Sciatic nerve (tissue), 2 donors: ENCODE measurements at places on chromosomes 12 and 14. TPM values are rescaled to one million over a fixed set of nuclear protein-coding genes. Genes with fewer than 3 reads are reported as not detected.

Gene LTBR
- total RNA-seq, result 99.7 TPM

Gene LRTM2
- not detected for total RNA-seq

Gene TMTC2
- 25.5 TPM for total RNA-seq

Gene IL31
- not detected for total RNA-seq

Gene OR6C3
- total RNA-seq, result not detected

Gene SLC25A47
- not detected for total RNA-seq

Gene MYO1H
- total RNA-seq, result not detected

Gene ADAM21
- total RNA-seq, result not detected

Gene DEGS2
- total RNA-seq, result 3.4 TPM

Gene KLRF1
- total RNA-seq, result 1.8 TPM

Gene USP44
- 8.0 TPM for total RNA-seq

Gene CMTM5
- total RNA-seq, result 75.3 TPM

Gene SERPINA3
- total RNA-seq, result 77.1 TPM

Gene RNASE7
- total RNA-seq, result not detected

Gene SPPL3
- 58.5 TPM for total RNA-seq

Gene NGB
- total RNA-seq, result not detected

Gene AQP2
- total RNA-seq, result not detected

Gene TMCC3
- total RNA-seq, result 24.9 TPM

DNA sequence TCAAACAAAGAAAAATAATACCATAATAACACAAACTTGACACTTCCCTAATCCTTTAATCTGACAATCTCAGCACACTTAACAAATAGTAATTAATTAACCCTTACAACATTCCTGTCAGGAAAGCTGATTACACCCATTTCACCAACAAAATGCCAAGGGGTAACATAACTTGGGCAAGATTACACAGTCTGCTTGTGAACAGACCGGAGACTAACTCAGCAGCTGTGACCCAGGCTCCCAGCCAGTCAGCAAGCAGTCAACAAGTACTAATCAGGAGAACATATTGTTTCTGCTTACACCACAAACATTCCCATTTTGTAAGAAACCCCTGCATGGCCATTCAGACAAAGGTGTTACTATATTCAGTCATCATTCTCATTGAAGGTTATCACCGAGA is 592.5 kb upstream of the FLRT2 start:
- no peak for DNase-seq

DNA sequence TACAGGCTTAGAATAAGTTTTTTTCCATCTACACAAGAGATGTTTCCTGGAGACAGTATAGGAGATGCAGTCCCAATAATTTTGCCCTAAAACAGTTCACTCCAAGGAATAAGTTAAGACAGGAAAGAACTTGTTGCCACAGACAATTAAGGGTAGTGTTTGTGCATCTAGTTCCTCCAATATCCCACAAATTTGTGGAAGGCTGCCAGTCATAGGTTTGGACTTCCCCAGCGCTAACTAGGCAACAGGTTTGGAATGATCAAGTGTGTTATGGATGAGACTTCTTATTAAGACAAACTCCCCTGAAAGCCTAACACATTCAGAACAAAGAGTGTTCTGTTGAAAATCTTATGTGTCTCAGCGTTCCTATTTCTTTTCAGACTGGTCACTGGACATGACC is 611.0 kb downstream of the CCER1 start:
- DNase-seq, result no peak

DNA sequence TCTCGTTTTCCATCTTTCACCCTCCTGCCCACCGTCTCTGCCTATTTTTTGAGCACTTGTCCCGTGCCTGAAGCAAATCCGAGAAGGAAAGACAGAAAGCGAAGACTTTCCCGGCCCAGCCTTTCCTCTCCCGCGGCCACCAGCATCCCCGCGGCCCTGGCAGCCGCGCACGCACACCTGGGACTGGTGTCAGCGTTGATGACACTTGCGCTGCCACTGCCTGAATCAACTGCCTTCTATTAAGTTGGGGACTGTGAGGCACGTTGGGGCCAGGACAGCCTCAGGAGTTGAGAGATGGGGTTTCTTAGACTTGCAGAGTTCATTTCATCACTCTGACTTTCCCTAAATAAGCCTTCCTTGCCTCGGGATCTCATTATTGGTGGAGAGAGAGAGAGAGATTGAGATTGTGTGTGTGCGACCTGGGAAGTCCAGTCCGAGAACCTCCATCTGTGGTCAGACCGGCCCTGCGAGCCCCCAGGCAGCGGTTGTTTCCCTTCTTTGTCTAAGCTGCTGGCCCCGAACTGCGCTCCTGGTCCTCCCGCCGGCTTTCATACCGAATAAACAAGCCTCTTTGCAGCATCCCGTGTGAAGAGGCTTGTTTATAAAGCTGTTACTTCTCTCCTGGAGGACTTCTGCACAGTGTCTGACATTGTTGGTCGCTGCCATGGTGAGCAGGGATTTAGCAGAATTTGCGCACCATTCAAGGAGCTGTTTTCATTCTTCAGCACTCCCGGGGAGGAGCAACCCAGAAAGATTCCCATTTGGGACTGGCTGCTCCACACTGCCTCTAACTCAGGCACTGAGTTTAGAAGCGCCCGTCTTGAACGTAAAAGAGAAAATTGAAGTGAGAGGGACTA is 1.5 kb downstream of the PDZRN4 start:
- DNase-seq, result no peak

- DNase-seq, result no peak
Observed at GRCh38 chr12:124878795-124879516, 15.3 kb upstream of the SCARB1 start.

GRCh38 chr14:36773136-36773540 is 111.5 kb downstream of the PAX9 start:
- no peak for DNase-seq

DNA sequence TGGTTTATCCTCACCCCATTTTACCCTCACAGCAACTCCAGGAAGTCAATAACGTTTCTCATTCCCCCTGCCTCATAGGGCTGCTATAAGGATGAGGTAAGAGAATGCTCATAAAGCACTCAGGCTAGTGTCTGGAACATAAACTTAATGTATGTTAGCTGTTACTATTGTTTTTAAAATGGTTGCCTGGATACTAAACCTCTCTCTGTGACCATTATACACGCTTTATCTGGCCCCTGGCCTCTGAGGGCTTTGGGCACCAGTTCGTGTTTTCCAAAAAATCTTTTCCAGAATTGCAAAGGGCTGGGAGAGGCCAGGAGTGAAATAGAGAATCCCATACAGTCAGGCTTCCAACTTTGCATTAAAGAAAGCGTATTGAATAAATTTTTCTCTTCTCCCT is 113.9 kb downstream of the KTN1 start:
- no peak for DNase-seq

- DNase-seq, result peak; percentile 76
Observed at GRCh38 chr12:51847643-51848325, 734 bp downstream of the FIGNL2 start.

DNA sequence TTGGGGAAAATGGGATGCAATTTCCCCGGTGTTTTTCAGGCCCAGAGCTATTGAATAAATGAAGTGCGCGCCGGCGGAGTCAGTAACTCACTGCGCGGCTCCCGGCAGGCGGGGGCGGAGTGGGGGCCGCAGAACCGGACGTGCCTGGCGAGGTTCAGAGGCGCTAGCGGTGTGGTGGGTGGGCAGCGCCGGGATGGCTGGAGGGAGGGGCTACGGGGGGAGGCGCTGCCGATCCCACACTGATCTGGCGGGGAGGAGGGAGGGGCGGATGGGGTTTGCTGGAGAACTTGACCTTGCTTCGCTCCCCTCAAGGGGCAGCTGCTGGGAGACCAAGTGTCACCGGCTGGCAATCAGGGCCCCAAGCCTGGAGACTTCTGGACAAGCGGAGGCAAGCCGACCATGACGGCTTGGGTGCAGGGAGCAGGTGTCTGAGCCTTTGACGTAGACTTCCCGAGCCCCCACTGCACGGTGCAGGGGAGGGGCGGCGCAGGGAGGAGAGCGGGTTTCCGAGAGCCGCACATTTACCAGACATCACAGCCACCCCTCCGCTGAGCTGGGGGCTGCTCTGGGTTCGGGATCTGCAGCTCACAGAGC is 174.1 kb upstream of the RTL1 start:
- no peak for DNase-seq

GRCh38 chr12:39344926-39345325 is 98.0 kb downstream of the KIF21A start:
- DNase-seq, result no peak

DNA sequence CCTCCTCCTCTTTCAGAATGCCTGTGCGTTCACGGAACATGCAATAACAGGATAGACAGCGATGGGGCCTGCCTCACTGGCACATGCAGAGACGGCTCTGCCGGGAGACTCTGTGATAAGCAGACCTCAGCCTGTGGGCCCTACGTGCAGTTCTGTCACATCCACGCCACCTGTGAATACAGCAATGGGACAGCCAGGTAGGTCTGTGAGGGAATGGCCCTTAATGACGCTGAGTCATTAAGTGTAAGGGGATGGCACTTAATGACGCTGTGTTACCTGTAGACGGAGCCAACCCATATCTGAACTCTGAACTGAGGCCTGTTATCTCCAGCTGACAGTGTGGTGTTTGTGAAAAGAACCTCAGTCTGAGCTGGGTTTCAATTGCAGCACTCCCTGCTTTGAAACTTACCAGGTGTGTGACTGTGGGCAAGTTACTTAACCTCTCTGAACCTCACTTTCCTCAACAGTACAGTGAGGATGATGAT is 86.9 kb downstream of the STAB2 start:
- no peak for DNase-seq

- no peak for DNase-seq
Observed at GRCh38 chr12:107684990-107685359, 624 bp upstream of the PWP1 start.

GRCh38 chr12:51784688-51785087 is 63.8 kb downstream of the FIGNL2 start:
- no peak for DNase-seq

- peak; percentile 67 for DNase-seq
Observed at GRCh38 chr12:11822081-11822834, 172.8 kb downstream of the ETV6 start.

DNA sequence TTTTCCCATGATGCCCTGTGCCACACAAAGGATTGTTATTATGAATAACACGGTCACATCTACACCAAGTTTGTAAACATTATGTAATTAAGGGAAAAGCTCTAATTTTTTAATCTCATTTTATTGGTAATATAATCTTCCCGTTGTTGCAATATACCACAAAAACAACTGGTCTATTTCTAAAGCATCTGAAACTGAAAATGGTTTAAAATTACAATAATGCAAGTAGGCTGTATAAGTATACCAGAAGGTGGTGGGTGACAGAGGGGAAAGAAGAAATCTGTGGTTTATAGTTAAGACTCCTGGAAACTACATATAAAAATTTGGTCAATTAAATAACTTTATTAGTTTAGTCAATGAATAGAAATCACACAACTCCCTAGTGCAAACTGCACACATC is 5.2 kb downstream of the DDHD1 start:
- no peak for DNase-seq

- DNase-seq, result no peak
Observed at GRCh38 chr12:100859063-100859627, 64.6 kb downstream of the ANO4 start.

- DNase-seq, result no peak
Observed at GRCh38 chr12:480831-481816, 21.4 kb downstream of the B4GALNT3 start.

- no peak for DNase-seq
Observed at GRCh38 chr12:58346032-58346632, 404.8 kb downstream of the ATP23 start.

- DNase-seq, result no peak
Observed at GRCh38 chr12:124929649-124930419, 15.4 kb upstream of the UBC start.

GRCh38 chr12:122126342-122126635 is 47.7 kb downstream of the IL31 start:
- no peak for DNase-seq

DNA sequence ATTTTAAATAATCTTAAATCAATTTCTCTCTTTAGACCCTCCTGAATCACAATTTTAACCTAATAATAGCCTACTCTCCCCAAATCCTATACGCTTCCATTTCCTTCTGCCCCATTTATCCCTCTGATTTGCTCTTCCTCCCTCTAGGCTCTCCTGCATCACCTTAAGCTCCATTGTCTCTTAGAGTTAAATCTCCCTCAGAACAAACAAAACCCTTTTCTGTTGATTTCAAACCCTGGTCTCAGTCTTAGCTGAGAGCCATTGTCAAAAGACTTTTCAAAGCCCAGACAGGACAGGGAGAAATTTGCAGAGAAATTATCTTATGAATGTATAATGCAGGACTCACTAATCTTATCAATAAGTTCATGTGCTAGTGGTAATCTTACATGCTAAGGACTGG is 106.1 kb downstream of the C12orf75 start:
- DNase-seq, result no peak

DNA sequence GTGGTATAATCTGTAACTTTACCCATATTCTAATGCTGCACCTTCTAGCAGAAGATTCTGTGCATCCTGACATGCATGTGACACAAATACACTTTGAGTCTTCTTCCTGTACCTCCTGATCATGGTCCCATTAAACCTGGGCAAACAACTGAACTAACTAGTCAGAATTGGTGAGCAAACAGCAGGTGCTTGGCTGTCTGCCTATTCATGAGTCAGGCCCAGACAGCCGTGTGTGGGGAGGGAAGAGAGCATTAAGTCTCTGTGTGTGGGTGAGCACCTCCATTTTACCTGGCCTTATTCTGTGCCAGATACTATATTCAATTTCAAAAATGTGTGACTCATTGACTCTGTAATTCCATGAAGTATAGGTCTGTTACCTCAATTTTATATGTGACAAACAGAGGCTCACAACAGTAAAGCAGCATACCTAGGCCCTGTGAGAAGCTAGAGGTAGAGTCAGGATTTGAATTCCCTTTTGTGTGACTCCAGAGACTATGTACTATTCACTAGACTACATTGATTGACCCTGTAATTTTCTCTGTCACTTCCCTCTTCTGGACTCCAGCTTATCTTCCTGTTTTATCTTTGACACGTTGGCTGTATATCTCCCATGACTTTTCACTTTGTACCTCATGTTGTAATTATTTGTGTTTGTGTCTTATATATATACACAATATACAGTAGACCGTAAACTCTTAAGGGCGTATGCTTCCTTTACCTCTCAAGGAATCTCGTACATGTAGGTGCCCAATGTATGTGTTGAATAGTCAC is 32.2 kb downstream of the SUSD6 start:
- DNase-seq, result no peak

- no peak for DNase-seq
Observed at GRCh38 chr14:52380294-52380693, 66.2 kb downstream of the PTGER2 start.

DNA sequence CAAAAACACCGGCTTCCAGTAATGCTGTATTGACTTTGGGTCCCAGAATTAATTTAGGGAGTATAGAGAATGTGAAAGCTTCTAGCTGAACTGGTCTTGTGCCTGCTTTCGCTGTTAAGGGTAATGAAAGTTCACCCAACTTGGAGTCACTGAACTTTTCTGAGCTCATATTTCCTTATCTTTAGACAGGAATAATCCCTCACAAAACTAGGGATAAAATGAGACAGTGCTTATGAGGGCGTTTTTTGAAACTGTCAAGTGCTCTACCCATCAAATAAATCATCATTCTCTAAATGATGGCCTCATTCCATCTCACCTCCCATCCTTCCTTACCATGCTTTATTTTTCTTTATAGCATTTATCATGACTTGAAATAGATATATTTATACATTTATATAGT is 74.7 kb downstream of the RFX4 start:
- no peak for DNase-seq

- DNase-seq, result no peak
Observed at GRCh38 chr12:42291680-42292079, 34.2 kb downstream of the ZCRB1 start.

- no peak for DNase-seq
Observed at GRCh38 chr12:29322157-29322556, 58.8 kb downstream of the ERGIC2 start.

GRCh38 chr14:35365130-35366055 is 39.2 kb downstream of the NFKBIA start:
- DNase-seq, result peak; percentile 77

- no peak for DNase-seq
Observed at GRCh38 chr12:118581371-118581770, 205.0 kb downstream of the SUDS3 start.
